ENCODE measurements at places on chromosomes 7 and 10.

DNA sequence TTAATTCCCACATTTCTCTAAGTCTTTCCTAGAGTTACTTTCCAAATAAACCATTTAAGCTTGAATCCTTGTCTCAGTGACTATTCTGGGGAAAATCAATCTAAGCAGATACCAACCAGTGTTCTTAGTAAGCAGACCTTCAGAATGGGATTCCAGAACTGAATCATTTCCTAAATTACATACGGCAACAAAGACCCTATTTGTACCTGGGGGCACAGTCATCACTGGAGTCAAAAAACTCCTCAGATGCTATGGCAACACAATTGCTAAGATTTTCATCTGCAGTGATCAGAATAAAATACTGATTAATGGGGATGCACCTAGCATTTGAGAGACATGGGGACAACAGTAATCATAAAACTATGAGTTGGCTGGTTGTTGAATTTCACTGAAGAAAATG is 284.7 kb upstream of the HGF start:
- no peak for DNase-seq

DNA sequence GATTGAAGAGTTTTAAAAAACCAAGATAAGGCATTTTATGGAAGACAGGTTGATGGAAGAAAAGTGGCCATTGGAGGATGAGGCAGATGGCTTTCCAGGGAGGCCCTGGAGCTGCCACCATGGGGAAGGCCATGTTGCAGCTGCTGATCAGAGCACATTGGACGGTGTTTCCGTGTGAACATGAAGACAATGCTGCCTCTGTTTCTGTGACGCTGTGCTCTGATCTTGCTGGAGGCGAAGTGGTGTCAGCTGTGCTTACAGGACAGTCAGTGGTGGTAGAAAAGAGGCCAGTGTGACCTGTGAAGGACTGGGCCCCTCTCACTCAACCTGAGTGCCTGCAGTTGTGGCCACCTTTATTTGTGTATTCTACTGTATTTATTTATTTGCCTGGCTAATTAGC is 132.9 kb downstream of the FAM204A start:
- no peak for DNase-seq

DNA sequence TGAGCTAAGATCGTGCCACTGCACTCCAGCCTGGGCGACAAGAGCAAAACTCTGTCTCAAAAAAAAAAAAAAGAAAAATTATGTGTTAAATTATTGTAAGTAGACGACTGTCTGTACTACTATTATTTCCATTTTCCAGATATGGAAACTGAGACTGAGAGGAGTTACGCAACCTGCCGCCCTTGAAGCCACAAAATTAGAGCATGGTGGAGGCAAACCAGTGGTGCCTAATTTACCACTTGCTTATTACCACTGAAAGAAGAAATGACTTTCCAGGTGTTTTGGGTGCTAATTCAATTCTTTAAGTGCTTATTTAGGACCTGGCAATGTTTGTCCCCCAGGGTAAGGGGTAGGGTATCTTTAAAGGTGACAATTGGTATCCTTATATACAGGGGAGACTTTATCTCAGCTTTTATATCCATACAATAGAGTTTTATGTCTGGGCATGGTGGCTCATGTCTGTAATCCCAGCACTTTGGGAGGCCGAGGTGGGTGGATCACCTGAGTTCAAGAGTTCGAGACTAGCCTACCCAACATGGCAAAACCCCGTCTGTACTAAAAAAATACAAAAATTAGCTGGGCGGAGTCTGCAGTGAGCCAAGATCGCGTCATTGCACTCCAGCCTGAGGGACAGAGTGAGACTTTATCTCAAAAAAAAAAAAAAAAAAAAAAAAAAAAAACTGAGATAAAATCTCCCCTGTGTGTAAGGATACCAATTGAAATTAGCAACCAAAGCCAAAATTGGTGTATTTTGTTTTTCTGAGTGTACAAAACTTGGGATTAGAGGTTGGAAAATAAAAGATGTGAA is 16.6 kb upstream of the CAMK1D start:
- DNase-seq, result no peak

GRCh38 chr10:15237351-15237750 is 68.9 kb upstream of the NMT2 start:
- peak; percentile 61 for DNase-seq

DNA sequence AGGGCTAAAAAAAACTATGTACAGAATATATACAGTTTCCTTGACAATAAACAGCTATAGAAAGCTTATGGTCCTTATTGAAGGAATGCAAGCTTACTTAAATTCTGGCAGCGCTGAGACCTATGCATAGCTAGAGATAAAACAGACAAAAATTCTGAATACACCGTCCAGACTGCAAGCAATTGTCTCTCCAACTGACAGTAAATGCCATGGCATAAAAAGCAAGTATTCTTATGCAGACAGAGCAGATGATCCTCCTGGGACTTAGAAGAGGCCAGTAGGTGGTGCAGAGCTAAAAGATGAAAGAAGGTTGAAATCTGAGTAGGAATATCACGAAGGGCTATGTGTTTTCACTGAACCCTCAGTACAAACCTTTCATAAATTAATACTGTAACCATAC is 157.0 kb upstream of the CACNA2D1 start:
- no peak for DNase-seq

DNA sequence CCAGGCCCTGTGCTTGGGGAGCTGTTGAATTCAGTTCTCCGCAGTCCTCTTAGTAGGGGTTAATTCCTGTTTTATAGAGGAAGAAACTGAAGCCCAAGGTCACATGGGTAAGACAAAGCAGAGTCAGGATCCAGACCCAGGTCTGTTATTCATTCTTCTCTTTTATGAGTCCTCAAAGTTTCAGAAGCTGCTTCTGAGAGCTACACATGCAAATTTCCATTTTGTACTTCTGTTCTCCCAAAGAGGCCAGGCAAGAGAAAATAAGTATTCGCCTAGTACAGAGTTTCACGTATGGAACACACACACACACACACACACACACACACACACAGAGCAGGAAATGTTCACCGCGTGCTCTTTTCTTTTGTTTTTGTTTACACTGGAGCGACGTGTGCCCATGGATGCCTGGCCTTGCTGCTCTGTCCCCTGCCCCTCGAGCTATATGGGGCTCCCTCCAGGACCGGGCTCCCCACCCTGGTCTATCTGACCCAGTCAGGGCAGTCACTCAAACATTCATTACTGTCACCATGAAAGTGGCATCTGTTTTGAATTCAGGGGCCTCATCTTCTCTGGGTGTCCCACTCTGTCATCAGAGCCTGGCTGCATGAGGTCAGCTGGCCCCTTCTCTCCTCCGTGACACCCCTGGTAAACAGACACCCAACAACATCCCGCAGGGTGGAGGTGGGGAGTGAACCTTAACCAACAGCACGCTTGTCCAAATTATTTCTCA is 84.4 kb downstream of the TNS3 start:
- no peak for DNase-seq

- DNase-seq, result peak; percentile 71
Observed at GRCh38 chr7:87926581-87927461, 7.2 kb upstream of the ADAM22 start.

GRCh38 chr10:14200698-14201544 is 129.8 kb downstream of the FRMD4A start:
- DNase-seq, result peak; percentile 47

DNA sequence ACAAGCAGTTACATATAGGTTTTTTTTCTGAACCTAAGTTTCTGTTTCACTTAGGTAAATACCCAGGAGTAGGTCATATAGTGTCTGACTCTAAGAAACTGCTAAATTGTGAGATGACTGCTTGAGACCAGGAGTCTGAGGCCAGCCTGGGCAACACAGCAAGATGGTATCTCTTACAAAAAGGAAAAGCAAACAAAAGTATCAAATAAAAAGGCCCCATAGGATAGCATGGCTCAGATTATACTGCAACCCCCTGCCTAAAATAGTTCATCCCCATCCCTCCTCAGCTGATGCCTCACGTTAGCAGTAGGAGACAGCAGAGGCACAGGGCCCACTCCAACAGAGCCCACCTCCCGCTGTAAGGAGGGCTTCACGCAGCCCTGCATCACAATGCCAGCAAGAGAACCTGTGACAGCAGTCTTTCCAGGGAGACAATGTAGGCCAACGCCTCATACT is 90.3 kb downstream of the SRPK2 start:
- no peak for DNase-seq

Data from left hindlimb (tissue), 1 donor.